ENCODE measurements at places on chromosomes 1 and 21.

DNA sequence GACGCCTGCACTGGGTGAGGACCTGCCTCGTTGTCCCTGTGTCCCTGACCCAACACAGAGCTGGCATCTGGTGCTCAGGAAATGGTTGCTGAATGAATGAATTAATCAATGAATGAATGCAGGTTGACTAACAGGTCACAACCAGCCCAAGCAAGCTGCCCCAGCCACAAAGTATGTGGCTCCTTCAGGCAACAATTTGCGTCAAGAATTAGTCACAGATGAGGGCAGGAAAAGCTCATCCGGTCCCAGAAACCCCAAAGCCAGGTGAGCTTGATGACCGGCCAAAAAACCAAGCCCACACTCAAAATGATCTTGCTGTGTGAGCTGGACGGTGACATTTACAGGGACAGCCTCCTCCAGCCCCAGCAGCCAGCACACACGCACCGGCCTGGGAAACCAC is 40.6 kb upstream of the GPR153 start:
- DNase-seq: no peak

- DNase-seq: no peak
These were observed 2.5 kb downstream of the LHX4 start for GRCh38 chr1:180232521-180233043.

DNA sequence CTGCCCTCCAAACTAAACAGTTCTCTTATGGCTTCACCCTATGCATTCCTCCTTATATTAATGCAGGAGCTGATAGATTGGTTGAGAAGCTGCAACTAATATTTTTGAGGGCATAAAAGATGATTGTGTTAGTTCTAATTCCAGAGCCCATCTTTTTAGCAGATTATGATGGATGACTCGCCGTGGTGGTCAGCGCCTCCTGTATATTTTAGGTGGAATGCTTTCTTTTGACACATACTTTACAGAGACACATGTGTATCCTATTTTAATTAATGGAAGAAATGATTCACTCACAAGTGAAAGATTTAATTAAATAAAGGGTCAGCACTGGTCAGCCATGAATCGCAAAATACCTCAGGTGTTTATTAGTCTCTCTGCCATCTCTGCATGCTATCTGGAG is 120.7 kb downstream of the TM2D1 start:
- DNase-seq: no peak

- DNase-seq: no peak
These were observed 35.9 kb upstream of the RNF19B start for GRCh38 chr1:33000427-33001026.

DNA sequence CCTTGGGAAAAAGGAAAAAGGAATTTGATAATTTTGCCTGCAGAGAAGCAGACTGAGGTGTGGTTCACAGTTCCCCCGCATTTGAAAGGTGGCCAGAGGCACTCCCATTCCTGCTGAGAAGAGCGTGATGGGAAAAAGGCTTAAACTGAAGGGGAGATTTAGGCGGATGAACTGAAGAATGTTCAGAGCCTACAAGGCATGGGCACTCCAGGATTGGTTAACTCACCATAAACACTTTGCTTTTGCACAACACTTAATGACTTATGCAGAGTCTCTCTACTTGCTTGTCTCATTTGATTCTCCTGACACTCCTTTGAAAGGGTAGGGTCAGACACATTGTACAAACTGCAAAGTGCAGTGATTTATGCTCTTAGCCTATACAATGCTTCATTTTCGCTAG is 119.6 kb upstream of the RUNX1 start:
- no peak for DNase-seq

GRCh38 chr1:145927916-145928643 is 796 bp upstream of the RBM8A start:
- no peak for DNase-seq

DNA sequence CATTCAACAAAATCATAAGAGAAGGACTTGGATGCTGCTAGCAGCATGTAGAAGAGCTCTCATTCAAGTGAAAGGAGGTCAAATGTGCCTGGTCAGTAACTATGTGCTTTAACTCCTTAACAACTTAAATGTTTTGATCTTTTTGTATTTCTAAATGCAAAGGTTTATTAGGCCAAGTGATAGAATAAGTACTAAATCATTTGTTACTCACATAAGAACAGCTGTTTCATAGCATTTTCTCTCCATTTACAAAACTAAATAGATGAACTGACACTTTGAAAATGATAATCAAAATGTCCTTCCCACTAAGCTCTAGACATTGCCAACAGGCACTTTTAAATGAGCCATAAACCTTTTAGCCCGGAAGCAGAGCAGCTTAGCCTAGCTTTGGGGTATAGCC is 254.3 kb upstream of the PRMT6 start:
- DNase-seq: no peak

GRCh38 chr1:31483012-31483946 is 70.3 kb downstream of the SERINC2 start:
- DNase-seq: no peak

GRCh38 chr1:3656450-3657095 is 4.3 kb downstream of the TP73 start:
- no peak for DNase-seq

- no peak for DNase-seq
These were observed 206.5 kb upstream of the ADGRL2 start for GRCh38 chr1:81594206-81594605.

GRCh38 chr1:20593756-20594155 is 4.9 kb downstream of the CDA start:
- no peak for DNase-seq

- DNase-seq: no peak
These were observed at the start of gene KCNK2 for GRCh38 chr1:215082532-215083382. TSS of gene KCNK2 (plus strand) at chr1:215082737. CDS start at chr1:215083386, 649 bp downstream.

GRCh38 chr21:29888437-29888836 is 51.4 kb downstream of the GRIK1 start:
- DNase-seq: no peak

- DNase-seq: no peak
These were observed 145.8 kb upstream of the ZNF648 start for GRCh38 chr1:182207300-182207699.

DNA sequence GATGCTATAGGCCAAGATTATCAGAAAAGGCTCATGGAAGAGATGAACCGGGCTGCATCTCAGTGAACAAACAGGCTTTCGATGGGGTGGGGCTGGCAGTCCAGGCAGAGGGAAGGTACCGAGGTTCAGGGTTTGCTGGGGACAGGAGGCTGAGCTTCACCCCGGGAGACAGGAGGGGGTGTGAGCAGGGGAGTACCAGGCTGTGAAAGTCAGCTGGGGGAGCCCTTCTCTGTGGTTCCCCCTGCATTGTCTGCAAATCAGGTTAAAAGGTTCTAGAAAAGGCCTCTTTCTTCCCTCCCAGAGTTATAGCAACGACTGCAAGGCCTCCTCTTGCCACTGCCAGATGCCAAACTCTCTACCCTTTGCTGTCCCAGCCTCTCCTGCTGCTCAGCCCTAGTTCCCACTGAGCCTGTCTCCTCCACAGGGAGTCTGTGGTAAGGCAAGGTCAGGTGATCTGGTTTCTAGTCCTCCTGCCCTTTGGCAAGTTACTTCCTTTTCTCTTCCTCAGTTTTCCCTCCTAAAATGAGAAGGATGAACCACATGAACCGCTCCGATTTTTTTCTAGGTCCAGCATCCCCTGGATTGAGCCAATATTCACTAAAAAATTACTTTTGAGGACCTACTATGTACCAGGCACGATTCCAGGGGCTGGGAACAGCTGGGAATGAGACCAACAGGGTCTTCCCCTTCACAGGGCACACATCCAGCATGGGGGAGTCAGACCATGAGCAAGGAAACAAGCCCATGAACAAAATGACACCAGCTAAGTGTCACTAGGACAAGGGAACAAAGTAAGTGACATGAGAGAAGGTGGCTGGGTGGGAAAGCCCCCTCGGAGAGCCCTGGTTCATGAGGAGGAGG is 7.2 kb downstream of the LAD1 start:
- no peak for DNase-seq

Measured in stimulated activated CD4-positive, alpha-beta T cell treated with anti-CD3 and anti-CD28 coated beads, Interleukin-15, amount 100 ng/mL, for 48 hours (primary cell).